ENCODE measurements at places on chromosomes 7 and 10. TPM values are rescaled to one million over a fixed set of nuclear protein-coding genes. Genes with fewer than 3 reads are reported as not detected.

The HTR5A gene
- not detected for total RNA-seq

The DPP6 gene
- total RNA-seq, result not detected

The PDE1C gene
- not detected for total RNA-seq

The SEMA3D gene
- 0.32 TPM for total RNA-seq

The SH2D4B gene
- not detected for total RNA-seq

The C10orf62 gene
- 2.9 TPM for total RNA-seq
